Fibroblast of villous mesenchyme (primary cell): ENCODE measurements at places on chromosomes 2 and 18.
A peak's percentile ranks its signal among the peaks of the same experiment; 100 is the strongest.

DNA sequence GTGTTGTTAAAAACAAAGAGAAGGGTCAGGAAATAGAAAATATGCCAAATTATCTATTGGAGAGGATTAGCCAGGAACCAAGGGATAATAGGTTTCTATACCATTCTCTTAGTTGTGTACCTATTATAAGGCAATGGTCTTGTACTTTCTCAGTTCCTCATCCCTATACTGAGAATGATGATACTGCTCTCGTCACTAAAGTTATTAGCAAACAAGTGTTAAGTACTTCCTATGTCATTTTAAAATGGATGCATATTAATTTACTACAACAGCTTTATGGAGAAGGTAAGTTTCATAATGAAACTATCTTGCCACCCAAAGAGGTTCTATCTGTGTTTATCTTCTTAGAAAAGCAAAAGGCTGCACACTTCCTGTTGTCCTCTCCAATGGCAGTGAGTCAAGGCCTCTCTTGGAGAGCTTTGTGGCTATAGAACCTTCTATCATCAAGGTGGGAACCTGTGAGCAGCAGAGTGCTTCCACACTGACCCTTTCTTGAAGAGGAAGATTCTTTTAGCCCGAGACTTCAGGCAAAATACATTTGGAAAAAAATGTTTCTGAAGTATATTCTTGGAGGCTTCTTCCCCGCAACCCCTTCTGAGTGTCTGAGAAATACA lies 460.7 kb upstream of the FANCL start:
- no peak for DNase-seq

DNA sequence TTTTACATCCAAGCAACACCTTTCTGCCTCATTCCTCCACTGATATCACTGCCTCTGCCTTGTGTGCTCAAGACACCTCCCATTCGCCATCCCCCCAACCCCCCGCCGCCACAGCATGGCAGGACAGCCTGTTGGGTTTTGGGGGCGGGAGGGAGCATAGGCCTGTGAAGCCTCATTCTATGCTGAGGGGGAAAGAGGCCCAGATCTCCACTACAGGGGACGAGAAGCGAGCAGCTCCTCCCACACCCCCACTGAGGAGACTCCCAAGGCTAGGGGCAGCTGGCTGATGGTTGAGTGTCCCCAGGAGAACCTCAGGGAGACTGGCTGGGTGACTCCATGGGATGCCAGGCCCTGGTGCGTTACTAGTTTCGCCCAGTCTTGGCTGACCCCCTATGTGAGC lies 214.3 kb upstream of the SIX2 start:
- no peak for DNase-seq

DNA sequence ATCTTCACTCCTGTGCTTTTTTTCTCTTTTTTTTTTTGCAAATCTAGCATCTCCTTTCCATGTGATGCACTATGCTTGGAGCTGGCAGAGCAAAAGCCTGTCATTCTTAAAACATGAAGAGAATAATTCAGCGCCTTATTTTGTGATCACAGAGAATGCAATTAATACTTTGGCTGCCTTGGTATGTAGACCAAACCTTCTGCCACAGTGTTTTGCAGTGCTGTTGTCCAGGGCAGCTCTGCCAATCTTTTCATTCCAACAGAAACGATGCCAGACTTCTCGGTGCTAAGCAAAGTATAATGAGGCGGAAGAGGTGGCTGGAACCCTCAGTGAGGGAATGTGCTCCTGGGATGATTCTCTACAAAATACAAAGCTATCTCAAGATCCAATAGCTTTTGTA lies 25.6 kb downstream of the BCL2 start:
- no peak for DNase-seq

GRCh38 chr18:67319109-67319508 lies 197.4 kb downstream of the DSEL start:
- DNase-seq = no peak

- DNase-seq = no peak
These were observed 26.7 kb downstream of the CCDC93 start for GRCh38 chr2:117987121-117987520.

DNA sequence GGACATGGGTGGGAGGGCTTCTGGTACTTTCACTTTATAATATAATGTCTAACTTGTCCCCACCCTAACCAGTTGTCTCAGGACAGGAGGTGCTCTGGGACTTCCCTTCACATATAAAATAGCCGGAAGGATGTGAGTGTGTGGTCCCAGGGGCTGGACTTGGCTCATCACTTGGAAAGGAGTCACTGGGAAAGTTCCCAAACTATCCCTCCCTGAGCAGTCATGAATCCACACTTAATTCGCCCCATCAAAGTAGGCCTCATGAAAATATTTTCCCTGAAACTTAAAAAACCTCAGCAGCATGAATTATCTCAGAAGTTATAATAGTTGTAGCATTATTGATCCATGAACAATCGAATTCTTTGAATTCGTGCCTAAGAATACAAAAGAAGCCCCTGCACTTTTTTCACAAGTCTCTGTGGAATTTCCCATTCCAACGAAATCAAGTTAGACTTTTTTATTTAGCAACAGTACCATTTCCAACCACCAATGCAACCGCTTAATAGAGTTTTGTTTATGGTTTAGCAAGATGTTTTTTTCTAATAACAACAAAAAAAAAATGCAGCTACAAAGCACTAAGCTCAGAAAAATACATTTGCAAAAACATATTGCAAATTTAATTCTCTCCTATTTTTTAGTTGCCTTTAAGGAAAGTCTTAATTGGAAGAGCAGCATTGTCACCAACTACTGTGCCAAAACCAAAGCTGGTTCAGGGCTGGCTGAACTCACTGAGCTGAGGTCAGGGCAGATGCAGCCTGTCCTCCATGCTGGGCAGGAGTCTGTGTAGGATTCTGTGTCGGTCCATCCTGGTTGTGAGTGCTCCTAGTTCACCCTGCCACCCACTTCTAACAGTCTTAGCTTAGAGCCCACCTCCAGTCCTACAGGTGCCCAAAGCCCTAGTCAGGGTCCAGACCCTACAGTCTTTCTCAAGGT lies 68.8 kb upstream of the SPTBN1 start:
- peak; percentile 26 for DNase-seq

DNA sequence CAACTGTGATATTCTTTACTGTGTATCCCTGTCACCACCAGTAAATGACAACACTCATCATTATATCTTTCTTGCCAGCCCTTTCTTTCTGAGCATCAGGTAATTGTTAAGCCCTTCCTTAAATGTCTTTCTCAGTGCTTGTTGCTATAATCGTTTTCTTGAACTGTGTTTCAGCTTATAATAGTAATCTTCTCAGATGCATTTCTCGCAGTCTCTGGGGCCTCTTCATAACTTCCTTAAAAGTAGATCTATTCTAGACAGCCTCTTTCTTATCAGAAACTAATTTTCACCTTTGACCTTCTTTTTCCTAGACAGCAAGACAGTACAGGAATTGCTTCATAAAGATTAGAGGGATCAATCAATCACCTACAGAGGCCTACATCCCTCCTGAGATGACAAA lies 648.1 kb downstream of the CPS1 start:
- DNase-seq = no peak

GRCh38 chr18:51009072-51009471 lies 20.9 kb upstream of the SMAD4 start:
- no peak for DNase-seq

GRCh38 chr18:12823892-12824291 lies 60.1 kb downstream of the PTPN2 start:
- no peak for DNase-seq

GRCh38 chr2:162839419-162839818 lies 852 bp upstream of the KCNH7 start:
- DNase-seq = no peak

GRCh38 chr2:5982193-5982902 lies 290.2 kb downstream of the SOX11 start:
- no peak for DNase-seq

DNA sequence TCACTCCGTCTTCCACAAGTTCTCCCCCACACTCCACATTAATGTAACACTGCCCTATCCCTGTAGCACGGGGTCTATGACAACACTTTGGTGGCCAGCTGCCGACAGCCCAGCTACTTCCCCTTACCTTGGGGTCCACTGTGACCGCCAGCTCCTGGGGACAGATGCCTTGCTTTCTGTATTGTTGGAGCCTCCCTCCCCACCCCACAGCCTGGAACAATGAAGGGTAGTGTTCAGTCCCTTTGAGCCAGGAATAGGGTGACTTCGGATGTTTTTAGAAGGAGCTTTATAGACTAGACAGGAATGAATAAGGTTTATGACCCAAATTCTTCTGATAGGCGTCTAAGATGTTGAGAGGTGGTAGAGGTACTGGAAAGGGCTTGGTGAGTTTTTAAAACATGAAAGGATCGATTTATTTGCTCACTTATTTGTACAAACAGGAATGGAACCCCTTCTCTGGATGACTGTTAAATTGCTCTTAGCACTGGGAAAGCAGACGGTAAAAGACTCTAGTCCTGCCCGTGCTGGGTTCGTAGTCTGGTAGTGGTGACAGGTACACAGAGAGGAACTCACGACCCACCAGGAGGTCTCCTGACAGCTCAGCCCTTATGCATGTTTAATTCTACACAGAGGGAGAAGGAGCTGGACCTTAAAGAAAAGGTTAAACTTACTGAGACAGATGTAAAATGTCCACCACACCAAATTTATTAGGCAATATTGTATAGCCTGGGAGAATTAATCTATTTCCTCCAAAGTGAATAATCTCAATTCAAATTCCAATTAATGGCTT lies 90.9 kb downstream of the MYCN start:
- no peak for DNase-seq

DNA sequence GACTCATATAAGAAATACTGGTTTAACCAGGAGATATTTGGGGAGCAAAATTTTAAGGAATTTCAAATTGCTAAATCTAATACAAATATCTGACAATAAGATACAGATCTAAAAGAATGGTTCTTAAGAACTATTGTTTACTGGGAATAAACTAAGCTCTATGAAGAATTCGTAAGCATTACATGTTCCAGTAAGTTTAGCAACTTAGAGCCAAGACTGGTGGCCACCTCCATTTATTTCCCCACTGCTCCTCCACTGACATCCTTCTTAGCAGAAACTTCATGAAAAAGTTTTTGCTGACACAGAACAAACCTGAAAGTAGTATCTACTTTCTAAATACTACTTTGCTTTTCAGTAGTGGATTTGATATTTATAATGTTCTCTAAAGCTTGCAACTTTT lies 83.0 kb downstream of the ACSL3 start:
- peak; percentile 46 for DNase-seq

- no peak for DNase-seq
These were observed 43.0 kb upstream of the MGAT4A start for GRCh38 chr2:98773907-98774306.

- DNase-seq = no peak
These were observed 69.6 kb downstream of the COL5A2 start for GRCh38 chr2:189109921-189110397.

DNA sequence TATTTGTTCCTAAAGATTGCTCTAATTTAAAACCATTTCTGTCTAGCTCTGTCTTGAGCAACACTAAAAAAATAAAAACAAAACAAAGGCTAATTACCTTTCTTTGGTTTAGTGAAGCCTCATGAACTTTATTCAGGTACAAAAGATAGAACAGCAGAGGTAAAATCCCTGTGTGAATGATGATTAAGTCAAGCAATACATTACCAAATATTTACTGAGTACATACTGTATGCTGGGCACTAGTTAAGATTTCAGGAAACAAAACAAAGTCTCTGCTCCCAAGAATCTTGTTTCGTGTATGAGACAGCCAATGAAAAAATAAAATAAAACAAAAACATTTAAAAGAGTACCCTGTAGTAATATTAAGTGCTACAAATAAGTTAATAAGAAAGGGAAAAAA lies 257.5 kb downstream of the RND3 start:
- DNase-seq = no peak
